ENCODE measurements at places on chromosomes 2 and 18.

DNA sequence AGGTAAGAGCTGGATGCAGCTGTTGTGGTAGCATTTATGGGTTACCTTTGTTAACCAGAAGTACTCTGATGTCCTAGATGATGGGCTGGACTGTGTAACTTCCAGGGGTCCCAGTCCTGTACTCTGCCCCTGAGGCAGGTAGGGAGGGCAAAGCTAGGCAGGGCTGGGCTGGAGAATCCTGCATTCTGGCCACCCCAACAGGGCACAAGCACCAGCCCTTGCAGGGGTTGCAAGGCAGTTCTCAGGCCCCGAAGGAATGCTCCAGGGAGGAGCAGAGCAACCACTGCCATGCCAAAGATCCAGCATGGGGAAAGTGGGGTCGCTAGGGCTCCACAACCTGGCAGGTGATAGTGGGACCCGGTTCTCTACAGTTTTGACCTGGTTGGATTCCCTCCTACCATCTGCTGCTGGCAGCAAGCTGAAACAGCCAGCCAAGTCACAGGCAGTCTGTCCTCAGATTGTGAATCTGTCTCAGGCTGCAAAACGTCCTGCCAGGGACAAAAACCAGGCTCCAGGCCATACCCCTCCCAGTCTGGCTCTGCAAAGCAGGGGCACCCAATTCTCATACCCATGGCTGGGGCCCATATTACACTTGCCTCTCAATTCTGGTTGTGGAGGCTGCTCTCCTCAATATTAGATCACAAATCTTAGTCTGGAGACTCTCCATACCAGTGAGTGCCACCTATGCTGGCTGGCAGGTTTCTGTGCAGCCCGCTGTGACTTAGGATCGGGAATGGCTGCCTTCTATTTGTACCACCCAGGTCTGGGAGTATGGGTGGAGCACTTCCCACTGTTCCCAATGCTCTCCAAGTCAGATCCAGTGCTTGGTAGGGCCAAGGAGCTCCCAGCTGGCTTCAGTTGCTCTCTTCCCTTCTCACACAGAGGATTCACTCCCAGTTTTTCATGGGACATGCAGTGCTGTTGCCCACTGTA lies 61.1 kb downstream of the SMCHD1 start:
- DNase-seq = peak; percentile 8

- DNase-seq = no peak
These were observed 2.5 kb downstream of the ITGB6 start for GRCh38 chr2:160197587-160197986.

GRCh38 chr2:38875576-38876367 lies at the start of the genes DHX57 and MORN2:
Gene DHX57, minus strand, starts transcription at chr2:38875934. Its CDS starts 7,529 bp downstream, at chr2:38868405.
Gene MORN2, plus strand, starts transcription at chr2:38875976.
- peak; percentile 81 for DNase-seq

- DNase-seq = no peak
These were observed 218.5 kb upstream of the SESTD1 start for GRCh38 chr2:179483131-179483530.

DNA sequence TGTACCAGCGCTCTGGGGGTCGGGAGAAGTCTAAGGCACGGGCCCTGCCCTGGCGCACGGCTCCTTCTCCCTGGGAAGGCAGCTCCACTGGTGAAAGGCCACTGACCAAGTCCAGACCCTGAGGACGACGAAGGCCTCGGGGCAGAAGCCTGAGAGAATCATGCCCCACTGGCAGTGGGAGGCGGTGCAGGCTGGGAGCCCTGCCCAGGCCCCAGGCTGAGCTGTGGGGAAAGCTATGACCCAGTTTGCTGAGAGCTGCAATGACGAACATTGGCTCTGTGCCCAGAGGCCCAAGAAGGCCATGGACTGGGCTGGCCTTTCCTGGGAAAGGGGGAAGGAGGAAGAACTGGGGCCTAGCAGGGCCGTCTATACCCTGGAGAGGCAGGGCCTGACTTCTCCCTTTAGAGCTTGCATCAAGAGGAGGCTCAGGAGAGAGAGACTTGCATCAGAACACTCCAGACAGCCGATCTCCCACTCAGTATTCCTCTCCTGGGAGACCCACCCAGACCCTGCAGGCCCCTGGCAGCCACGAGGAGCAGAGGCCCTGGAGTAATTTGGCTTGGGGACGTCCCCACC lies 32.9 kb downstream of the HS1BP3 start:
- peak; percentile 66 for DNase-seq

DNA sequence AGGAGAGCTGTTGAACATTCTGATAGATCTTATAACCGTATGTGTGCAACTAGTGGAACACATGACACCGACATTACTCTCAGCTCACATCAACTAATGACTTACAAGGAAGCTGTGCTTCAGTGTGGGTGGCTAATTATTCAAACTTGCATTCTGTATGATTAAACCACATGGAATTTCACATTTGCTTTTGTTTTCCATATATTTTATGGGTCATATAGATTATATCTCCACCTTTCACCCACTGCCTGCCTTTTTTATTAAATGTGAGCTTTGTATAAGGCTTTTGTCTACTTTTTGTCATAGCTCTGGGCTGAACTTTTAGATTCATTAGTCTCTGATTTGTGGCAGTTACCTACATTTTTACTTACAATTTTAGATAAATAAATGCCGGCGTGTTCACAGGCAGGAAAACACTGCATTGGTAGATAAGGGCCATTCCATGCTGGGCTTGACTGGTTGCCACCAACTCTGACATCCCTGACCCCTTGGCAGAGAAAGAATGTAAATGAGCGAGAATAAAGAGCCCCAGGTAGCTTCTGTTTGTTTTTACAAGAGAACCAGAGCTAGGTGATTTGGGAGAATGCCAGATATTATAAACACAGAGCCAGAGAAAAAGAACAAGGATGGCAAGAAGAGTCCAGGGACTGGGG lies 35.7 kb downstream of the LYPD6 start:
- DNase-seq = no peak

- no peak for DNase-seq
These were observed 18.9 kb upstream of the PNPT1 start for GRCh38 chr2:55712477-55713060.

GRCh38 chr2:154588838-154589237 lies 109.7 kb upstream of the KCNJ3 start:
- DNase-seq = no peak

DNA sequence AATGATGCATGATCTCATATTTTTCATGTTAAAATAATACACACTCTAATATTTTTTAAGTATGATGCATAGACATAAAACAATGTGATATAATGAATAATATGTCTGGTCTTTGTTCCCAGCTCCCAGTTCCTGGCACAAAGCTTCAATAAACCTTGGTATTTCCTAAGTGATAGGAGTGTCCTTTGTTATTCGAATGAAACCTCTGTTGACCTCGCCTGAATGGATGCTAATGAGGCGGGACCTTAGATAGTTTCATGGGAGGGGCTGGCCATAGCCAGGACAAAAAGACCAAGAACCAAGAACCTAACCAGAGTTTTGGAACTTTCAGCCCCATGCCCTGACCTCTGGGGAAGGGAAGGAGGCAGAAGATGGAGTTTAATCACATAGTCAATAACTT lies 257.7 kb upstream of the COPS8 start:
- DNase-seq = no peak

- peak; percentile 59 for DNase-seq
These were observed at the start of gene KCNG2 for GRCh38 chr18:79797518-79798345. Gene KCNG2, plus strand, starts transcription at chr18:79797938. Its CDS starts 65,730 bp downstream, at chr18:79863668.

DNA sequence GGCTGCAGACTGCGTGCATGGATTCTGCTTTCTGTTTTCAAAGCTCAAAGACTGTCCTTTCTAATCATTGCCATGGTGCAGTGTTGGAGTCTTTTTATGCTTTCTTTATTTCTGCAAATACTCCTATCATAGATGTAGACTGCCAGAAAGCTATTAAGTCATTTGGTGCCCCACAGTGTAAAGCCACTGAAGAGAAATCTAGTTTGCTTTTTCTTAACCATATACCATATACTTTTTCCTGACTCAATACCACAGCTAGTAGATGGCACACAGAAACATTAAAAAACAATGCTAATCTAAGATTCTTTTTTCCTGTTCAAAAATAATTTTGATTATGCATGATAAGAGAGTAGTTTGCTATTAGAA lies 109.9 kb upstream of the RAB27B start:
- DNase-seq = no peak

GRCh38 chr2:199524689-199525574 lies 67.2 kb upstream of the SATB2 start:
- no peak for DNase-seq

- no peak for DNase-seq
These were observed 12.2 kb upstream of the YPEL5 start for GRCh38 chr2:30134582-30134981.

GRCh38 chr2:34266908-34267697 lies 668.0 kb upstream of the FAM98A start:
- DNase-seq = no peak

- DNase-seq = no peak
These were observed 262.0 kb downstream of the MREG start for GRCh38 chr2:215751200-215751910.

DNA sequence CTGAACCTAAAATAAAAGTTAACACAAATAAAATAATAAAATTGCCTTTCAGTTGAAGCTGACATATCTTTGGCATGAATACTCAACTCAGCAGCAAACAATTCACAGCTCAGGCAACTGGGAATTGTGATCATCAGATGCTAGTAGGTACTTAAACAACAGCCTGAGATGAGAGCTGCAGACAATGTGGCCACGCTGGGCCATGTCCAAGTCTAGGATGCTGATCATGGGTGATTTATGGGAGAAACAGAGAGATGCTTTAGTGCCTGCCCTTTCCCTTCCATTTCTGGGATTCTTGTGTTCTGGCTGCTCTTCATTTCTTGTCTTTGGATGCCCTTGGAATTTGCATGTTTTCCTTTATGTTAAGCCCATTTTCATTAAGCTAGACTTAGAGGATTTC lies 212.4 kb upstream of the CWC22 start:
- no peak for DNase-seq

GRCh38 chr2:234669621-234670020 lies 172.7 kb upstream of the ARL4C start:
- DNase-seq = no peak

- no peak for DNase-seq
These were observed 48.1 kb upstream of the VPS54 start for GRCh38 chr2:64067326-64067725.

GRCh38 chr2:8549273-8549922 lies 132.5 kb upstream of the ID2 start:
- no peak for DNase-seq

DNA sequence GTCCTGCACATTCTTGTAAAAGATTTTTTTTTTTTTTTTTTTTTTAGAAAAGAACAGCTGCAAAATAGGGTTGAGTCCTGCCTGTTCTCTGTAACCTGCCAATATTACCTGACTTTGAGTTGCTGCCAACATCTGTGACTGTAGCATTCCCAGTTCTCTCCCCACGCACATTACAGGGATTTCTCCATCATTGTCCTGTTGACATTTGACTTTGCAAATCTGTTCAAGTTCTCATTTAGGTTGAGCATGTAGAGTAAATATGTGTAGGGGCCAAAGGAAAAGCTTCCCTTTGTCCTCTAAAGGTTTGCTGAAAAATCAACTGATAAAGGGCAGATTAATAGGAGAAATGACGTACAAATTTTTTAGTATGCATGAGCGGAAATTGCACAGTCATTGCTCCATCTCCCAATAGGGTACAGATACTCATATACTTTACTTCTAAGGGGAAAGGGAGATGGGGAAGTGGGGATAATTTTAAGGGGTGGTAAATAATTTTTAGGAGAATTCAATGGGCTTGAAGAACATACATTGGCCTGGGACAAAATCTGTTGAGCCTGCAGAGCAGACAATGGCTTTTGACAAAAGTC lies 385.5 kb downstream of the PIK3C3 start:
- DNase-seq = no peak

- DNase-seq = no peak
These were observed 79.1 kb upstream of the DLX2 start for GRCh38 chr2:172181840-172182239.

DNA sequence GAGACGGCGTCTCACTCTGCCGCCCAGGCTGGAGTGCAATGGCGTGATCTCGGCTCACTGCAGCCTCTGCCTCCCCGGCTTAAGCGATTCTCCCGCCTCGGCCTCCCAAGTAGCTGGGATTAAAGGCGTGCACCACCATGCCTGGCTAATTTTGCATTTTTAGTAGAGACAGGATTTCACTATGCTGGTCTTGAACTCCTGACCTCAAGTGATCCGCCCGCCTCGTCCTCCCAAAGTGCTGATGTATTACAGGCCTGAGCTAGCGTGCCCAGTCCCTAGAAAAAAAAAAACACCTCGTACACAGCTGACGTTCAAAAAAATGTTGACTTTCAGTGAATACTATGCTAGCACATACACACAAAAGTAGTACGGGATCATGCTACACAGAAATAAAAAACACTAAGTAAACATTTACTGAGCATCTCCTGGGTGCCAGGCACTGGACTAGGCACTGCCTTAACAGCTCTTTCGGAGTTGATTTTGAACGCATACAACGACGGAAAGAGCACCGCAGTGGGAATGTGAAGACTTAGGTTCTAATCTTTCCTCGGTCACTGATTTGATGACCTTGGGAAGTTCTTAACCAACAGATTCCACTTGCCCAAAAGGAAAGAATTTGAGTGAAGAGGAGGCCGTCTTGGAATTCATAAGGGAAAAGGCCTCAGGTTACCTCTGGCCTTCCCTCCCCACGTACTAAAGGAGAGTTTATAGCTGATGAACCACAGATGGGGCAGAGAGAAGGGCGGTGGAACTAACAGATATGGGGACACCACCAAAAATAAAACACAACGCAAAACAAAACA lies 1.1 kb downstream of the DNAJC27 start:
- no peak for DNase-seq

DNA sequence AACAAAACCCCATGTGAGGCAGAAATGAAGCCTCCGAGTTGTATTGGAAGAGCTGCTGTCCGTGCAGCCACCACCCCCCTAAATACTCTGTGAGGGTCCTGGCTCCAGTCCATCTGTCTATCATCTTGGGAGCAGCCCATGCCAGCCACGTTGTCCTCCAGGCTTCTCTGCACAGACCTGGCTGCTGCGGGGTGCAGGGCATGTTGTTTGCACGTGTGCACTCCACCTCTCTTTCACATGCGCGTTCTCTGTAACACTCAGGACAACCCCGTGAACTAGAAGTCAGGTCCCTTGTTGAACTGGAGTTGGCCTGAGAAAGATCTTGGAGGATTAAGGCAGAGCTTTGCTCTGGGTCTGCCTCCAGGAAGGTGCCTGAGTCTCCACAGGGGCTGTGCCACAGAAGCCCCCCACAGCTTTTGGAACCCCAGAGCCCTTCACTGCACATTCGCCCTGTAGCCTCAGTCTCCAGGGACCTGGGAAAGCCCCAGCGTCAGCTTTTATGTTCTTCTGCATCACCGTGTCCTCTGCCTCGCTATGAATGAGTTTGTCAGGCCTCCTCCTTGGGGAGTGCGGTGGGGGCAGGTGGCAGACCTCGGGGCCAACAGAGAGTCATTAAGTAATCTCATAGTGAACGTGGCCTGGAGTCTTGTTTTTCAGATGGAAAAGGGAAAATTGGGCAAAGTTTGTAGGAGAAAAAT lies 16.6 kb downstream of the RTP5 start:
- DNase-seq = no peak

DNA sequence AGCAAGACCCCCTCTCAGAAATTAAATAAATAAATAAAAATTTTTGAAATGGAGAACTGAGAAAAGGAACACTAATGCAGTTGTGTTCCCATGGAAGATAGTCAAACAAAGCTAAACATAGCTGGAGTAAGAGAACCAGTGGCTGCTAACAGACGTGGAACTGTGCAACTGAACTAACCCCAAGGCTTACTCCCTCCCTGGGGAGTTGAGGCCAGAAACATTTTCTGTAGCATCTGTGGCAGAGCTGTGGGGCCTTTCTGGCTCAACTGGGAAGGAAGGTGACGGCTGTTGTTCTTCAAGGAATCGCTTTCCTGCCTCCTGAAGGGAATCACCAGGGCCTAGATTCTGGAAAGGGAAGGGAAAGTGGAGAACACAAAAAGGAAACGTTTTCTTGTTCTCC lies 53.9 kb upstream of the B3GNT2 start:
- no peak for DNase-seq

GRCh38 chr2:6523476-6523875 lies 342.2 kb downstream of the CMPK2 start:
- DNase-seq = no peak

- DNase-seq = no peak
These were observed 47.0 kb downstream of the NCKAP5 start for GRCh38 chr2:133521146-133521745.

Measured in spinal cord (tissue), 10 donors.